ENCODE measurements at places on chromosomes 12 and 14.

DNA sequence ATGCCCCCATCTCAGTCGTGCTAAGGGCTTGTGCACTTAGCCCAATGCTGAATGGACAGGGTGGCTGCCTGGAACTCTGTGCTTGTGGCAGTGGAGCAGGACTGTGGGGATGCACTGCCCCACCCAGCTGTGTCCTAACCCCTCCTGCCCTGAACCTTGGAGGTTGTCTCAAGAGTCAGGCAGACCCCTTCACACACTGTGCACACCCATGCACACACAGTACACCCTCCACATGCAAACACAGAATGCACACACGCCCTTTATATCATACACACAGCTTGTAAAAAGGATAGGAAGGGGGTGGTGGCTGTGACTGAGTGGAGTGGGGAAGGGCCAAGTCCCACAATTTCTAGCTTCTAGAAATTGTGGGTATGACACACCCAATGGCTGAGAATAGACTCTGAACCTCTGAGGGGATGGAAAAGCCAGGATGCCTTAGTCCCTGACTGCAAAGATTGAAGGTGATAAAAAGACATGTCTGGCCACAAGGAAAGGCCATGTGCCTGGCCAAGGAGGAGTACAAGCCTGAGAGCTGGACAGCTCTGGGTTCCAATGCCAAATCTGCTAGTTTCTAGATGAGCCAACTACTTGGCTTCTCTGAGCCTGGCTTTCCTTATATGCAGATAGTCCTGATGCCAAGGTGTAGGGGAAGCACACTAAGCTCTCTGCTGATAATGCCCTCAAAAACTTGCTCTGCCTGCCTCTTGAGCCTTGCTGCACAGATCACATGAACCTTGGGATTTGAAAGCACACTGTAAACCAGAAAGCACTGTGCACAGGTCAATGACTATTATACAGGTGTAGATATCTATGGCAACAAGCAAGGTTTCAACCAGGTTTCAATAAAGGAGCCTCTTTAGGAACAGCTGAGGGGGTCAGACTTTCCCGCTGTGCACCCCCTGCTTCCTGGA is 8.4 kb downstream of the KRT8 start:
- DNase-seq, result no peak

DNA sequence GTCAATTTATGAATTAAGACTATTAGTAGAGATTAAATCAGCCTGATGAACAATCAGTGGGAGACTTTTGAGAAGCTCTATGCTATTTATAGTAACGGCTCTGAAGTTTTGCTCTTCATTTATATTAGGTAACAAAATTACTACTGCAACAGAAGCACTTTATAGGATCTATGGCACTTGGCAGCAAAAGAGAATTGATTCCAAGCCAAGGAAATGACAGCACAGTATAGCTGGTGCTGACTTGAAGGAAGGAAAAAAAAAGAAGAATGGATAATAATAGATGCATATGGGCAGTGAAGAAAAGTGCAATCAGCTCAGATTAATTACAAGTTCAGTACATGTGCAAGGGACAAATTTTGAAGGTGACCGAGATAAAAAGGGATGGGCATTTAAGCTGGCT is 228.2 kb upstream of the PPFIA2 start:
- no peak for DNase-seq

DNA sequence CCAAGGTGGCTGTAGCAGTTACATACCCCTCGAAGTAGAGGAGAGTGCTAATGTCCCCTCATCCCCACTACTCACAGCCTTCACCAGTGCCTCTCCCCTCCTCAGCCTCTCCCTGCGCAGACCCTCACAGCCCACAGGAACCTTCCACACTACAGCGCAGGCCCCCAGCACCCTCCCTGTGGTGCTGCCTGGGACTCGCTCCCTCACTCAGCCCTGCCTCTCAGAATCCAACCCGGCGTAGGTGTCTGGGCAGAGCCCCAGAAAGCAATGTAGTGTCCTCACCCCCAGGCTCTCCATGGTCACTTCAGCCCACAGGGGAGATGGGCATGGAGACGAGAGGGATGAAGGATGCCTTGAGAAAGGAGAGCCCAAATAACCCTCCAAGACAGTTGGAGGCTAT is 10.9 kb upstream of the ZNF740 start:
- no peak for DNase-seq

DNA sequence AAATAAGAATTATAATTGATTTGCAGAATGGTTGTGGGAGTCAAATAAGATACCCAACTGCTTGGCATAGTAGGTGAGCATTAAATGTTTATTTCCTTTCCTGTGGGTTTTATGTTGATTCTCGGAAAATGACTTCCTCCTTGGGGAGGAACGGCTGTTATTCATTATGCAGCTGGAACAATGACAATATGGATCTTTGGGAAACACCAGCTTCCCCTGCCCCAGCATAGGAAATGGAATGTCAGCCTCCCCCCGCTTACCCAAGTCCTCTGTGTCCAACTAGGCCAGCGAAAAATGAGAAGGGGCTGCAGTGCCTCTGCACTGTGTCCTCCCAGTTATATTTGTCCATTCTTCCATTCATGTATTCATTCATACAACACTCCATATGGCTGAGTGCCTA is 11.7 kb upstream of the CCDC177 start:
- no peak for DNase-seq

All from activated T-helper 1 cell treated with anti-CD3 and anti-CD28 coated beads, Interleukin-2, amount 50 U/mL, for 16 hours (primary cell).